D341Med (cell line): ENCODE measurements at places on chromosomes 3 and 15.
A peak's percentile ranks its signal among the peaks of the same experiment; 100 is the strongest.

- no peak for DNase-seq
Measured at GRCh38 chr3:26099692-26100091, 309.8 kb downstream of the OXSM start.

- DNase-seq = no peak
Measured at GRCh38 chr3:162512488-162512887, 1015.9 kb downstream of the OTOL1 start.

DNA sequence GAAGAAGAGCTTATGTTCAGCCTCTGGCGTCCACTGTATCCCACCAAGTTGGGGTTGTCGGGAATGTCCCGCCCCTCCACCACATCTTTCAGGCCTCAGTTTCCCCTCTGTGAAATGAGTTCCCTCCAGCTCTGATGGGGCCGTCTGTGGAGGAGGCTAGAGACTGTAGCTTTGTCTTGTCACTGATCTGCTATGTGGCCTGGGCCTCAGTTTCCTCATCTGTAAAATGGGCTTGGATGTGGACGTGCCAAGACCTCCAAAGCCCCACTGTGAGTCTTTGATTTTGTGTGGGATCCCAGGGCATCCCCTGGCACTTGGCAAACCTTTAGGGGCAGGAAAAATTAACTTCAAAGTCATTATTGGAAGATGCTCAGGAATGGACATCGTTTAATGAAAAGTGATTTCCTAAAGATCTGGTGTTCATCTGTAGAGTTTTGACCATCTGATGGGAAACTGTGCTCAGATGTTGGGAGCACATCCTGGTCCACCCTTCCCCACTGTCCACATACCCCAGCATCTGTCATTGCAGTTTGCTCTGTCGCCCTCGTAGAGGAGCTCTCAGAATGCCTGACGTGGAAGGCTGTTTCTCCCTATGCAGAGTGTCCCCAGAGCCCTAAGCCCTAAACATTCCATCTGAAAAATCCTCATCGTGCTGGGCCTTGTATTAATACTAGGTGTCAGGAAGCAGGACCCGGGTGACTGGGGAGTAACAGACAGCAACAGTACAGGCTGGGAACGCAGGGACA, 28.5 kb downstream of the SLC6A6 start:
- DNase-seq = no peak

- no peak for DNase-seq
Measured at GRCh38 chr3:4060064-4060463, 243.1 kb upstream of the SETMAR start.

DNA sequence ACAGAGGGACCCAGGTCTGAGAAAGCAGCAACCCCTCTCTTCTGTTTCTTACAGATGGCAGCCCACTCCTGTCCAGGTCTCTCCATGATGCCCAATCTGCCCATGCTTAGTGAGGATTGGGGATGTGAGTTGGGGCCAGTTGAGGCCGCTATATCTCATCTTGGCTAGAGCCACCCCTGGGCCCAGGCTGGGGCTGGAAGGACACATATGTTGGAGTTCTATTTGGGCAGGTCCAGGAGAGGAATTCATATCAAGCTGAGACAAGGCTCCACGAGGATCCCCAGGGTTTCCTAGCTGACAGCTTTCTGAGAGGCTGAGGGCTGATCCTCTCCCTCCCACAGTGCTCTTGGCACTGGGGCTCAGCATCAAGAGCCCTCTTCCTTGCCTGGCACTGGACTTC, 11.4 kb downstream of the TGM5 start:
- DNase-seq = no peak

- DNase-seq = no peak
Measured at GRCh38 chr15:75455982-75456531, 4.6 kb upstream of the SIN3A start.

DNA sequence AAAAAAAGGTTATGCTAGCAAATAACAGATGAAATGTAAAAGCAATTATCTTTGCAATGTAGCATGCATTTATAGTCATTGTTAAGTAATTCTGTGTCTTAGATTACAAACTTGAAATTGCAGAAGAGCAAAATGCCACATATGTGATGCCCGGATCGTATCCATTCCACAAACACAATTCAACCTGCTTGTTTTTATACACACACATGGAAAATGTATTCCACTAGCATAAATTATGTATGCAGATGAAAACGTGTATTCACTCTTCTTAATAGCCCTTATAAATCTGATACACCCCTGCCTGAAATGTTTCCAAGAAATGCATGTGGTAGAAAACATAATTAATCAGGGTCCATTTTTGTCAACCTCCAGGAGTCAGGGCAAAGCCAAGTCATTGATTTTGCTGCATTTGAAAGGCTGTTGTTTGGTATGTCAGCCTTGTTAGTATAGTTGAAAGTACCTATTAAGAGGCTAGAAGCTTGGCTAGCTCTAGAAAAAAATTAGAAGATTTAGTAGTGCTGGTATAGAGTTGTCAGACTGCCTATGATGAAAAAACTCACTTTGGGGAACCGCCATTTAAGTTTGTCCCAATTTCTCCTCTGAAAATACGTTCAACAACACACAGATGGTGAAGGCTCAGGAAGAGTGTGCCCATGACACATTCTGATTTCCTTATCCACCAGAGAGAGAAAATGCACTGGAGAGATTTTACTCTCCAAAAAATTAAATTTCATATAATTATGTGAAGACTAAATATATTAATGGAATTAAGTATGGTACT, 69.2 kb upstream of the TMC3 start:
- DNase-seq = no peak

- DNase-seq = peak; percentile 70
Measured at GRCh38 chr15:93036951-93037819, 51.8 kb downstream of the RGMA start.

GRCh38 chr3:78792212-78792611, 975.6 kb downstream of the ROBO1 start:
- DNase-seq = no peak

GRCh38 chr15:60343221-60343970, 54.4 kb downstream of the ANXA2 start:
- no peak for DNase-seq

GRCh38 chr3:139906418-139906817, 28.6 kb upstream of the CLSTN2 start:
- DNase-seq = no peak

GRCh38 chr3:145272684-145273083, 888.3 kb downstream of the PLOD2 start:
- no peak for DNase-seq

DNA sequence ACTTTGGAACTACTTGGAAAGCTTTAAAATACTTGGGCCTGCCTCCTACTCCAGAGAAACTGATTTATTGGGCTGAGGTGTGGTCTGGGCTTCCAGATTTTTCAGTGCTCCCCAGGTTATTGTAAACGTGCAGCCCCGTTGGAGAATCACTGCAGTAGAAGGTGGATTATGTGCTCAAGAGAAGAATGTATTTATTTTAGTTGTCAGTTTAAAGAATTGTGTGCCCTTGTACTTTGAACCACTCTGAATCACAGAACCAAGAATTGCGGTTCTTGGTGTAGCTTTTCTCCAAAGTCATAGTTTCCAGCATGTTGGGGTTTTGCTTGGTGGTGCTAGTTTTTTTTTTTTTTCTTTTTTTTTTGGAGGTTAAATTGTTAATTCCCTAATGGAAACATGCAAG, 1.6 kb downstream of the TATDN2 start:
- DNase-seq = no peak

DNA sequence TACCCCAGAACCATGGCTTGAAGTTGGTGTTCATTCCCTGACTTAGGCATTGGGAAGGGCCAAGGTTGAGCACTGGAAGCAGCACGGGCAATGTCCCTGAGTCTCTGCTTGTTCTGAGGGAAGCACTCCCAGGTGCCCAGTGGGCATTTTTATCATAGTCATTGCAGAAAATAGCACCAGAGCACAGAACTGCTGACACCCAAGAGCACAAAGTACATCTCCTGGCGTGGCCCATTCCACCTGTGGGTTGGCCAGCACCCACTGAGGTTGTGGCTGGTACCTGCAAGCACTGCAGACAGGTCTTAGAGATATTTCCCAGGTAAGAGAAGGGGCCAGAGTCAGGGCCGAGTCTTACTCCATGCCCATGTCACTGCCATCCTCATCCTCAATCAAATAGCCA, 28.5 kb upstream of the GCNT3 start:
- no peak for DNase-seq

- DNase-seq = no peak
Measured at GRCh38 chr15:90053685-90054466, 48.4 kb downstream of the IDH2 start.

GRCh38 chr3:41296556-41296955, 97.3 kb downstream of the CTNNB1 start:
- DNase-seq = no peak

DNA sequence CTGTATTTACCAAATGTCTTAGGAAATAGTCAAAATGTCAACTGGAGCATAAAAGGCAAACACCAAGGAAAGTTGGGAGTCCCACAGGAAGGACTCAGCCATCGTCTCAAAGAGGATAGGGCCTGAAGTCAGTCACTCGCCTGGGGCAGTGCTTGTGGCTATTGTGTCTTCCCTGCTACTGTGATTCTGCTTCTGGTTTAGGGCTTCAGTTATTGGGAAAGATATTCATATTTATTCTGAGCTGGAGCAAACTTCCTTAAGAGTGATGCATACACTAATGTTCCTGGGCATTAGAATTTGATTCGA, 118.1 kb downstream of the EDEM1 start:
- DNase-seq = no peak

GRCh38 chr3:138253609-138254008, 66.5 kb downstream of the ARMC8 start:
- DNase-seq = no peak

DNA sequence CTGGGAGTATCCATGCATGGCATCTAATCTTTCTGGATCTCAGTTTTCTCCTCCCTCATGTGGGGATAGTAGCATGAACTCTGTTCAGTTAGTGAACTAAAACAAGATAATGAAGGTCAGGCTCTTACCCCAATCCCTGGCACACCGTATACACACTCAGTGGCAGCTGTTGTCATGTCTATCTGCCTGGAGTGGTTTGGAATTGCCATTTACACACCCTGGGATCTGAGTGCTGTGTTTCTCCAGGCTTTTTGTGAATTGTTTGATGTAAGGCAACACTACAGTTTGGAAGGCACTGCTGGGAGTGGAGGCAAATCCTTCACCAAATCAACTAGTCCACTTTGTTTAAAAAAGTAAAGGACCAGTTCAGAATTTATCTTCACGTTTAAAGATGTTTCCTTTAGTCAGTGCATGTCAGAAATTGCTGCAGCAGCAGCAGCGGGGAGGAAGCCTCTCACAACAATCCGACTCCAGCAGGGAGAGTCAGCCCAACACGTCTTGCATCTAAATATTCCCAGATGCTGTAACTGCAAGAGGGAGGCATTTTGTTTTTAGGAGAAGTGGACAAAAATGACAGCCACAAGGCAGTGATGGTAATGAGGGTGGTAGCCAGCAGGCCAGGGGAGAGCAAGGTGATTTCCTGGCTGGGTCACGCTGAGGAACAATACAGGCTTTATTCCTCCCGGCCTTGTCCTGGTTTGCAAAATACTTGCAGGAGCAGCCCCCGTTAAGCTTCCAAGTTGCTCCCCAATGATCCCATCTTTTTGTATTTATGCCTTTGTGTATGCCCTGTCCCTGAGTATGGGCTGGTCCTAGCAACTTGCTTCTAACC, 128.5 kb upstream of the LRIG1 start:
- DNase-seq = no peak

GRCh38 chr3:58899953-58900298, 149.9 kb downstream of the CFAP20DC start:
- DNase-seq = no peak

- no peak for DNase-seq
Measured at GRCh38 chr15:83352119-83352518, 67.7 kb upstream of the BNC1 start.

- no peak for DNase-seq
Measured at GRCh38 chr3:186513386-186513785, 30.8 kb downstream of the CRYGS start.

- no peak for DNase-seq
Measured at GRCh38 chr15:42994546-42994945, 74.0 kb upstream of the TTBK2 start.

DNA sequence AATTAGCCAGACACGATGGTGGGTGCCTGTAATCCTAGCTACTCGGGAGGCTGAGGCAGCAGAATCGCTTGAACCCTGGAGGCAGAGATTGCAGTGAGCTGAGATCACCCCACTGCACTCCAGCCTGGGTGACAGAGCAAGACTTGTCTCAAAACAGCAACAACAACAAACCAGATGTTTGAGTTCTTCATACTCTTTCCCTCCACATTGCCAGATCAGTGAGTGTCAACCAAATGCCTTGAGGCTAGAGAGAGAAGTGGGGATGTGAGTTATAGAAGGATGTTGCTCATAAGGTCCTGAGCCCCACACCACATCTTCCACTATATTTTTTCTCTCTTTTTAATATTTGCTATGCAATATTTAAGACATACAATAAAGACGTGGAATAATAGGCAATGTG, 19.8 kb downstream of the MAPKBP1 start:
- no peak for DNase-seq

- no peak for DNase-seq
Measured at GRCh38 chr15:83602021-83602420, 51.9 kb upstream of the ADAMTSL3 start.

DNA sequence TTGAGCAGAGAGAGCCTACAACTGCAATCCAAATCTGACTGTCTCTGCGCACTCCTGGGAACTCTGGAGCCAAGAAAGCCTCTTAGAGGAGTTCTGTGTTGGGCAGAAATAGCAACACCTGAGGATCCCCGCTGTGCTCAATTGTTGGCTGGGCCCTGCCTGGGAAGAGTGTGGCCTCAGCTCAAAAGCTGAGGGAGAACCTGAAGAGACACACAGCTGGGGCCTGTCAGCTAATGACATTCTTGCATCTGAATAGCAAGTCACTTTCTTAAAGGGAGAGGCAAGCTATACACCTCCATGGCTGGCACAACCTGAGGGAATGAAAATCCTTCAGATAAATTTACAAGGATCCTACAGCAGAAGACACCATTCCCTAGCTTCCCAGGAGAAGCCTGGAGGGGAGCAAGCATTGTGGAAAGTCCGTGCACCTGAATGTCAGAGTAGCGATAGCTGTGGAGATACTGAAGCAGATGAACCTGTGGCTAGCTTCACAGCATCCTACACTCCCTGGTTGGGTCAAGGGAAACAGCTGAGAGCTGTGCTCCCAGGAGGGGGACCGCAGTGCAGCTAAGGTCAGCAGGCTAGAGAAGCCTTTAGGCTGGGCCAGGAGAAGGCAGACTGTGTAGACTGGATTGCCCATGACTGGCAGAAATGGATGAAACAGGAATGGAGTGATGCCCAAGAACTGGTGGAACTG, 159.9 kb upstream of the PFN2 start:
- DNase-seq = no peak

GRCh38 chr3:54447427-54447826, 325.1 kb downstream of the CACNA2D3 start:
- no peak for DNase-seq

DNA sequence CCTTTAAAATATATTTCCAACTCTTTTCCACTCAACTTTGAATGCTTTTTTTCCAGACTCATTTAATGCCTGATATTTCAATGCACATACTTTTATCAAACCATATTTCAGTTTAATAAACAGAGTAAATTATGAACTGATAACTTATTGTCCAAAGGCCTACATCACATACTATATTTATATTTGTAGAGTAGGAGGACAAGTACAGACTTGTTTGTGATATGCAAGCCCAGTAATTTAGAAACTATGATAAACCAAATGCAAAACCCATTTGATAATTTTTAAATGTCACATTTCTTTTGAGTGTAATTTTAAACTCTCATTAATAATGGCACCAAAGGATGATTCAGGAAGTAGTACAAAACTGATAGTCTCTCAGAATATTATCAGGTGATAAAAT, 3.3 kb downstream of the RFX7 start:
- DNase-seq = no peak

GRCh38 chr3:192467230-192468140, 259.9 kb downstream of the FGF12 start:
- DNase-seq = peak; percentile 75

GRCh38 chr3:73319179-73319769, 257.8 kb downstream of the EBLN2 start:
- DNase-seq = no peak
